ENCODE measurements at places on chromosomes 2 and 18.

DNA sequence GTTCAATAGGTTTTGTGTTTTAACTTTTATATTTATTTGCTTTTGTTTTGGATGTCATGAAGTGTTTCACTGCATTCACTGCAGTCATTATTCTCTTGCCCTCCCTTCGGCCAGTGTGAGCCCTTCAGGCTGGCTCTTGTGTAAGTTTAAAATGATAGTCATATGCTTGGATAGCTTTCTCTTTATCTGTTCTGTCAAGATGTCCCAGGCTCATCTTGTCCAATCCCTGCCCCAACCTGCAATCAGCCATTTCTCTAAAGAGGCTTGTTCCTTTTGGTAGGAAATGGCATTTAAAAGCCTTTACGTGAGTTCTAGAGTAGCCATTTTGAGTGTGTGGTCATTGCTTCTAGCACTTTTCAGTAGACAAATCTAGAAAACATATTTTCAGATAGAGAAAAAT, 238.0 kb upstream of the SLC39A10 start:
- no peak for DNase-seq

DNA sequence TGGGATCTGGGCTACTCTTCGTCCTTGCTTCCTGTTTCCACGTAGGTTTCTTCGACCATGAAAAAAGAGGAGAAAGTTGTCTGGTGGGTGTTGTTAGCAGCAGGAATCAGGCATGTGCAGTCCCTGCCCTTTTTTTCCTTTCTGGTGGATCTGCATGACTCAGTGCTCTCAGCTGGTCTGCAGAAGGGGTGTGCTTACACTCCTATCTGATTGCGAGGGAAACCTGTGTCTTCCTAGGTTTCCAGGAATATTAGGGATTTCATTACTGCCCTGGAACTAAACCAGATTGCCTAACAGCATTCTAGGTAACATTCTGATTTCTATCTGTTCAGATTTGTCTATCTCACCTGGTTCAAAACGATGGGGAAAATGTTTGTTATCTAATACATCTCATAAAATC, 174.3 kb downstream of the CCDC102B start:
- DNase-seq = no peak

DNA sequence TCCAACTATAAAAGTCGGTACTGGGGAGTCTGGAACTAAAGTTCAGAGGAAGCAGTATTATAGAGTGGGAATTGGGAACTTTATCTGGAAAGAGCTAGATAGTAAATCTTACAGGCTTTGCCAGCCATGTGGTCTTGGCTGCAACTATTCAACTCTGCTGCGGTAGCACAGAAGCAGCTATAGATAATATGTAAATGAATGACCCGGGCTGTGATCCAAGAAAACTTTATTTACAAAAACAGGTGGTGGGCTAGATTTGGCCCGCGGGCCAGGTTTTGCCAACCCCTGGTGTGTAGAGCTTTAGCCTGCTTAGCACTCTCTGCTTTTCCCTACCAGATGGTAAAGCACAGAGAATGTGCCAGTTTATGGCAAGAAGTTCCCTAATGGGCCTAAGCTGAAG, 70.8 kb downstream of the TNP1 start:
- no peak for DNase-seq

GRCh38 chr2:216787851-216788540, 71.9 kb downstream of the TNP1 start:
- no peak for DNase-seq

DNA sequence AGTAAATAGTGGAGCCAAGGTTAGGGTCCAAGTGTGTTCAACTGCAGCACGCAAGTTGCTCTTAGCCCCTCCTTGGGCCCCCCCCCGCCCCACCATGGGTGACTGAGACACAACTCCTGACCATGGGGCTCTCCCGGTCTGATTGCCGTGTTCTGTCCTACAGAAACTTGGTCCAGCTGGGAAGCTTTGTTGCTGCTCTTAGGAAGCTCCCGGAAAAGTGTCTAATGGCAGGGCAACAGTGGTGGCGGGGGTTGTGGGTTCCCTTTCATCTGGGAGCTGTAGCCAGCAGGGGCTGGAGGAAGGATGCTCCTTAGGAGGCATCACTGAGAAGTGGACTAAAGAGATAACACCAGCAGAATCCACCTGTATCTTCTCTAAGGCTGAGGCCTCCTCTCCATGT, 111.1 kb downstream of the CYP26B1 start:
- DNase-seq = no peak

DNA sequence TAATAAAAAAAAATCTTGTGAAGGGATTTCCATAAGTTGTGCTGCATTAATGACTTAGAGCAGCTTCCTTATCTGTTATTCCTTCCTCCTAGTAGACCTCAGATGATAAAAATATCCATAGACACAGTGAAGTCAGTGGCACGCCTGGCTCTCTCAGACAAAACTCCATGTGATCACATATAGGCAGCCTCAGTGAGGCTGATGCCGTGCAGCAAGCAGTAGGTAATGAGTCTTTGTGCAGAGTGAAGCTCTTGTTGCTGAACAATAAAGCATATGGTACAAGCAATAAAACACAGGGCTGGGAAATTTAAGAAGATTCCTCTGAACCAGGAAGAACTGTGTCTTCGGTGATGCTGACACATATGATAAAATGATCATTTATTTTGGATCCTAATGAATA, 102.7 kb downstream of the CSRNP3 start:
- no peak for DNase-seq

GRCh38 chr2:195879153-195879552, 189.5 kb downstream of the DNAH7 start:
- DNase-seq = no peak

DNA sequence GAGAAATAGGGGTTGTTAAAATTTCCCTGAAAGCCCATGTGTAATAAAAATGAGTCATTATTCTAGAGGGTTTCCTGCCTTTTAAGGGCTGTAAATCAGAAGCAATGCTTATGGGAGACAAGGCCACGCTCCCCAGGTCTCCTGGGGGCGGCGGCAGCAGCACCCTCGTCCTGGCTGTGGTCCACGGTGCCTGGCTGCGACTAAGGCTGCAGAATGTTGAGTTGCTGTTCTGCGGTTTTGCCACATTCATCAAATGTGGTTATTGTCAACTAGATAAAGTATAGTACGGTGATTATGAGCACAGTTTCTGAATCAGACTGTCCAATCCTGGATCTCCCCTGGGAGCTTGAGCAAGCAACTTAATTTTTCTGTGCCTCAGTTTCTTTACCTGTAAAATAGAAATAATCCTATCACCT, 11.9 kb upstream of the AGFG1 start:
- DNase-seq = peak; percentile 88

- DNase-seq = no peak
Observed at GRCh38 chr2:133198678-133199077, 369.6 kb downstream of the NCKAP5 start.

DNA sequence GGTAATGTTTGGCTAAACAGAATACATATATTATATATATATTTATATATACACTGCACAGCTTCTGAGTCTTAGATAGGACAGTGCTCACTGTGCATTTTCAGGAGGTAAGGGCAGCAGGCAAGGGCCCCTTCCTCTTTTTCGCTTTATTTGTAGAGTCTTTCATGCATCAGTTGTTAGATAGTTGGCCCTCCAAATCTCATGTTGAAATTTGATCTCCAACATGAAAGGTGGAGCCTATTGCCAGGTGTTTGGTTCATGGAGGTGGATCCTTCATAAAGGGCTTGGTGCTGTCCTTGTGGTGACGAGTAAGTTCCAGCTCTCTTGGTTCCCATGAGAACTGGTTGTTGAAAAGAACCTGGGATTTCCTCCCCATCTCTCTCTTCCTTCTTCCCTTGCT, 48.1 kb downstream of the TSN start:
- DNase-seq = no peak

DNA sequence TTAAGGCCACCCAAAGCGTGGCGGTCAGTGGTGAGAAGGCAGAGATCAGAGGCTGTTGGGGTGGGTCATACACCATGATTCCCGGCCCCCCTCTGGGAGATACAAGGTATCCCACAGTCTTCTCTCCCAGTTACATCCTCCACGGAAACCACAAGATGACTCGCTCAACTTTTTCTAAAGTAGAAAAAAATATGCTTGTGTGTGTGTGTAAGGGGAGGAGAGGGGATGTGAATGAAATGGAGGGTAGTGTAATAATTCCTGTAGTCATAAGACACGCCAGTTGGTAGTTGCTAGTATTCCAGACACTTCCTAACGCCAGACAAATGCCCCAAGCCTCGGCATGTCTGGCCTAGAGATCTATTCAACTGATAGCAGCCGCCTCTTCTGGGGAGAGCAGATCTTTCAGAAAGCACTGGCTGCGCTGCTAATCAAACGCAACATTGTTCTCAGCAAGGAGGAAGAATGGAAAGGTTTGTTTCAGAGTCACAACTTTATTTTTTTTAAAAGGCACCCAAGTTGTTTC, 143.5 kb downstream of the TGIF1 start:
- DNase-seq = peak; percentile 93

DNA sequence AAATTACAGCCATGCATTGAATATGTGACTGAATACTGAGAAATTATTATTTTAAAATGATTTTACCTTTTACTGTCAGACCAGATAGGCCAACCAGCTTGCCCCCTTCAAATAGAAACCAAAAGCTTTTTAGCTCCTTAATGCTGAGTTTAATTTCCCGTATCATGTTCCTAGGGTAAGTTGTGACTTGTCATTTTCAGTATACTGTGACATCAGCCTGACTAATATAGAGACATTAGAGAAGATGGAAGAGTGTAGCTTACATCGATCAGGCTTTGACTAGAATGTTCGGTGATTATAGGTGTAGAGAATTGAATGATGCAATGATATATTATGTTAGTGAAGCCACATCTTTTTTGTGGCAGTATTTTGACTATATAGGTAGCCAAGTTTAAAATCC, 50.6 kb upstream of the ZEB2 start:
- no peak for DNase-seq

- DNase-seq = no peak
Observed at GRCh38 chr2:22981785-22982184, 403.2 kb upstream of the KLHL29 start.

DNA sequence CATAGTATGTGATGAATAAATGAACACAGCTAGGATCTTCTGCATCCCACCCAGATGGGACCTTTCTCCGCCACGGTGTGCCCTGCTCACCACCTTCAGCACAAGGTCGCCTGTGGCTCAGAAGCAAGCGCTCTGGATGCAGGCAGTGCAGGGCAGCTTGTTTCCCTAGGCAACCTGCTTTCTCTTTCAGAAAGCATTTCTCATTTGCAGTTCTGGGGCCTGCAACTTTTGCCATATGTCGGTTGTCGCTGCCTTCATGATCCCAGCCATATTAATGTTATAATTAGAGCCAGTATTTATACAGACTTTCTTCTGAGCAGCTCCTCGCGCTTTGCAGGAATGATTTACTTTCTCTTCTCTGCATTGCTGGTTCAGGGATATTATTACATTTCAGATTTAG, 692.8 kb downstream of the RNF144A start:
- DNase-seq = no peak

DNA sequence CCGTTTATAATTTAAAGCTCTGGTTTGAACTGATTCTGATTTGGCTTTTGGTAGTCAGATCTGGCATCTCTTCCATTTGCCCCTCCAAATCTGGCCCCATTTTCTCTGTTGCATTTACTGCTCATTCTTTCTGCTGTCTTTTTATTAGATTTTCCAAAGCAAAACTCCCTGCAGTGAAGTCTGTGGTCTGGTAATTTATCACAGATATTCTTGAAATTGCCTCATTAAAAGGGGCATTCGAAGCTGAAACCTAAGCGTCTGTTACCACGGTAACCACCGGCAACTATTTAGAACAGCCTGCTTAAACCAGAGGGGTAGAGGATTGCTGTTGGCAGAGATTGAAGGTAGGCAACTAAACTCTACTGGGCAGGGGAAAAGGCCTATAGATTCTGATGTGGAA, 111.5 kb upstream of the UPP2 start:
- DNase-seq = no peak

GRCh38 chr2:228615496-228615895, 434.0 kb upstream of the SPHKAP start:
- peak; percentile 56 for DNase-seq

DNA sequence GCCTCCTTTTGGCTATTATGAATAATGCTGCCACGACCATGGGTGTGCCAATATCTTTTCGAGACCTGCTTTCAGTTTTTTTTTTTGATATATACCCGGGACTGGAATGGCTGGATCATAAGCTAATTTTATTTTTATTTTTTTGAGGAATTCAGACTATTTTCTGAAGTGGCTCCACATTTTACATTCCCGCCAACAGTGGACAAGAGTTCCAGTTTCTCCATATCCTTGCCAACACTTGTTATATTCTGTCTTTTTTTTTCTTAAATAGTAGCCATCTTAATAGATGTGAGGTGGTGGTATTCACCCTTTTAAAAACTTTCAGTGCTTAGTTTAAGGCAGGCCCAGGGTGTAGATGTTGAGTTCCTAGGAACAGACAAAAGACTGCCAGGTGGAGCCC, 11.8 kb downstream of the LPIN1 start:
- DNase-seq = no peak

GRCh38 chr2:18645315-18645714, 55.9 kb upstream of the NT5C1B start:
- DNase-seq = peak; percentile 30

DNA sequence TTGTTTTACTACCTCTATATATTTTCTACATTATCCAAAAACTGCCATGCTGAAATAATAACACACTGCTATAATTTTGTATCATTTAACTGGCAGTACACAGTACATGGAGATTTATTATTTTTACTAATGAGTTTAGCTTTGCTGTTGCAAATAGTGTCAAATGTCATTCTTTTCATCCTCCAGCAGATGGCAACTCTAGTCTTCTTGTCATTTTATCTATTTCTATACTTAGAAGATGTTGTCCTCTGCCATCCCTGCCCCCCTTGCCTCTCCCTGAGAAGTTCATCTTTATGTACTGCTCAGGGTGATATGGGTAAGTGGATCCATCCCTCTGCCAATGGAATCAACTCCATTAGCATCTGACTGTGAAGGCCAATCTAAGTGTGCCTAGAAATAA, 21.7 kb upstream of the LRRTM1 start:
- DNase-seq = peak; percentile 47

DNA sequence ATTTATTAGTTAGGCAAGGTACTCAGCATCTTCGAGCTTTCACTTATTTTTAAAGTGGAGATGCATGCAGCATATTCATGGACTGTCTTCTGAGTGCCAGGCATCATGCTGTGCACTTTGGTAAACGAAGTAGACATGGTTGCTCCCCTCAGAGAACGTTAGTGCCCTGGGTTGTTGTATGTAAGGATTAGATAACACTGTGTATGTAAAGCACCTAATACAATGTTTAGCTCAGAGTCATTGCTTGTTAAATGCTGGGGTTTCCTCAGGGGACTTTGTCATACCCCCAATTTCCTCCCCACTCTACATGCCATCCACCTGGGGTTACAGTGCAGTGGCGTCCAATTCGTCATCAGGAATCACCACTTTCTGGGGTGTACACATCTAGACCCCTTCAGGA, 2.8 kb downstream of the UGGT1 start:
- DNase-seq = no peak

- DNase-seq = no peak
Observed at GRCh38 chr2:41326851-41327250, 721.0 kb upstream of the PKDCC start.

- DNase-seq = no peak
Observed at GRCh38 chr2:8569332-8569930, 112.4 kb upstream of the ID2 start.

DNA sequence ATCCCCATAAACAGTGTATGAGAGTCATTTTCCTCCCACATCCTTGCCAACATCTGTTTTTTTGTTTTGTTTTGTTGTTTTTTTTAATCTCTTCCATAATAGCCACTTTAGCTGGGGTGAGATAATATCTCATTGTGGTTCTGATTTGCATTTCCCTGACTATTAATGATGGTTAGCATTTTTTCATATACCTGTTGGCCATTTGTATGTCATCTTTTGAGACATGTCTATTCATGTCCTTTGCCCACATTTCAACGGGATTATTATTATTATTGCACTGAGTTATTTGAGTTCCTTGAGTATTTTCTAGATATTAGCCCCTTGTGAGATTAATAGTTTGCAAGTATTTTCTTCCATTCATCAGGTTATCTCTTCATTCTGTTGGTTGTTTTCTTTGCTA, 223.3 kb downstream of the LPIN1 start:
- no peak for DNase-seq

All from fibroblast of mammary gland (primary cell).